ENCODE measurements at places on chromosomes 13 and 19.

DNA sequence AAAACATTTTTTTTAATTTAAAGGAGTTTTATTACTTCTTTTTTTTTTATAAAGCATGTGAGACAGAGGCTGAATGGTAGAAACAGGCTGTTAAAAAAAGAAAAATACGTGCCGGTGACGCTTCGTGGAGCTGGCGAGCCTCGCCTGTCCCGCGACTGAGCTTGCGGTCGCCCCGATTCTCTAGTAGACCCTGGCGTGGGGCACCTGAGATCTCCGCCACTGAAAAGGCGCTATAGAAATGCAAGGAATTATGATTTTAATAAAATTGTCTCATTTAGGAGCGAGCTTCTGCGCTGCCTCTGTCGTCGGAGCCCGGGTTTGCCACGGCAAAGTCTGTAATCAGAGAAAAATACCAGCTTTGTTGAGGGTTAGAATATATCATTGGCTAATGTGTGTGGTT, 18.4 kb downstream of the NFIX start:
- H3K4me1 ChIP-seq: peaks cover 10% of the 10 kb centered on the region
- peak overlapping the region; percentile 43 for H3K4me3 ChIP-seq
- no peaks in the 10 kb centered on the region for H3K36me3 ChIP-seq
- no peak for DNase-seq
- H3K27ac ChIP-seq: no peak overlapping the region

DNA sequence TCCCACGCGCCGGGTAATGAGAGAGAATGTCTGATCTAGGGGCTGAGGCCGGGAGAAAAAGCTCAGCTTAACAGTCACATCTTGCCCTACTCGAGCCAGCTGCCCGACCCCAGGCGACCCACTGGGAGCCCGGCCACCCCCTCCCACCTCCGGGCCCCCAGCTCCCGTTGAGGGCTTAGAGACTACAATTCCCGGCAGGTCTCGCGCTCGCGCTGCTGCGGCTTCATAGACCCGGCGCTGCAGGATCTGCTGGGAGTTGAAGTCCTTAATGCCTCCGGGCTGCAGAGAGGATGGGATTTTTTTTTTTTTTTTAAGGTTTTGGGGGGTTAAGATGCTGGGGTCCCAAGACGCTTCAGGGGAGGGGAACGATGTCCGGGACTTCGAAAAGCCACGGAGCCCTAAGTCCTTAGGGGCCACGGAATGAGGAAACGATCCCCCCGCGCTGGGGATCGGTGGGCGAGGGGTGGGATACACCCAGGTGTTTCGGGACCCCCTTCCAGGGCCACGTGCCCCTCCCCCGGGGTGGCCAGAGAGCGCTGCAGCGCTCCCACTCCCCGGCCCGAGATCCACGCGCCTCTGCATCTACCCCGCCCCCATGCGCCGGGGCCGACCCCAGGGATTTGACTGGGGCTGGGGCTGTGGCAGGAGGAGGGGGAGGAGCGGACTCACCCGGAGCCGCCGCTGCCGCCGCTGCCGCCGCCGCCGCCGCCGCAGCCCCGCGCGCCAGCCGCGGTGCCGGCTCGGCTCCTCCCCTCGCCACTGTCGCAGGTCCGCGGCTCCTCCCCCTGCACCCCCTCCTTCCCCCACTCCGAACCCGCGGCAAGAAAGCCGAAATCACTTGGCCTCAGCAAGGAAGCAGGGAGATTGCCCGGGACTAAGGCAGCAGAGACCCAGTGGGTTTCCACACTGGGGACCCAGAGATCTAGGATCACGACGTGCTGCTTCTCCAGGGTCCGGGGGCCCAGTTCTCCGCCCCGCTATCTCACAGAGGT, at the start of gene SYT3:
Gene SYT3 (minus strand): TSS at position 761 of the 992 bp plus-strand sequence. CDS start 2,470 bp downstream, outside the sequence.
- H3K27me3 ChIP-seq: peaks cover 38% of the 10 kb centered on the region
- no peak within 1 kb of the TSS for H3K27ac ChIP-seq
- H3K4me1 ChIP-seq: peaks cover 2% of the 10 kb centered on the region
- no peak for DNase-seq

- no peak overlapping the region for H3K4me3 ChIP-seq
- H3K4me1 ChIP-seq: no peaks in the 10 kb centered on the region
- H3K36me3 ChIP-seq: no peaks in the 10 kb centered on the region
- no peak for DNase-seq
Measured at GRCh38 chr13:92225861-92226260, 827.4 kb downstream of the GPC5 start.

DNA sequence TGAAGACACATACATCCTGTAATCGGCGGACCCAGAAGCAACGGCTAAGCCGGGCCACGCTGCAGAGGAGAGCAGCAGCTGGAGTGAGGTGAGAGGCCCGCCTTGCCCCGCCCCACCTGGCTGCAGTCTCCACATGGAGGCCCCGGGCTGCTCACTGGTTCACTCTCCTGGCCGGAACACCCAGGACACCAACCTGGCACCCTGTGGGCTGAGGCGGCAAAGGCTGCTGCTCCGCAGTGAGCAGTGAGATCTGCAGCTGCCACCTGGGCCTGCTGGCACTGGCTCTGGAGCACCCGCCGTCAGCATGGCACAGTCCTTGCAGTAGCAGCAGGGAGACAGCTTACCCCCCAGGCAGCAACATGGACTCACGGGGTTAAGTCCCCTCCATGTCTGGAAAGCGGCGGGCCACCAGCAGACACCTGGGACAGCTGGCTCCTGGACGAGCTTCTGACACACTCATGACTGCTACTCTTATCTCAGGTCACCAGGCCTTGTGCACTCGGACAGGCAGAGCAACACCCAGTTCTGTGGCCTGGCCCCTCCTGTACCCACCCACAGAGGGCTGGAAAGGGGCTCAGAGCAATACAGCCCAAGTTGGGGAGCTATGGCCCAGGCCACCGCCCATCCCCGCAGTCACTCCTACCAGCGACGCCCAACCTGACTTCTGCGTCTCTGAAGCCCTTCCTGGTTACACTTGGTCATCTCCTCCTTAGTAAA, 13.2 kb upstream of the KPTN start:
- no peak for DNase-seq
- no peak overlapping the region for H3K27ac ChIP-seq
- H3K36me3 ChIP-seq: peaks cover 16% of the 10 kb centered on the region
- H3K27me3 ChIP-seq: no peaks in the 10 kb centered on the region

DNA sequence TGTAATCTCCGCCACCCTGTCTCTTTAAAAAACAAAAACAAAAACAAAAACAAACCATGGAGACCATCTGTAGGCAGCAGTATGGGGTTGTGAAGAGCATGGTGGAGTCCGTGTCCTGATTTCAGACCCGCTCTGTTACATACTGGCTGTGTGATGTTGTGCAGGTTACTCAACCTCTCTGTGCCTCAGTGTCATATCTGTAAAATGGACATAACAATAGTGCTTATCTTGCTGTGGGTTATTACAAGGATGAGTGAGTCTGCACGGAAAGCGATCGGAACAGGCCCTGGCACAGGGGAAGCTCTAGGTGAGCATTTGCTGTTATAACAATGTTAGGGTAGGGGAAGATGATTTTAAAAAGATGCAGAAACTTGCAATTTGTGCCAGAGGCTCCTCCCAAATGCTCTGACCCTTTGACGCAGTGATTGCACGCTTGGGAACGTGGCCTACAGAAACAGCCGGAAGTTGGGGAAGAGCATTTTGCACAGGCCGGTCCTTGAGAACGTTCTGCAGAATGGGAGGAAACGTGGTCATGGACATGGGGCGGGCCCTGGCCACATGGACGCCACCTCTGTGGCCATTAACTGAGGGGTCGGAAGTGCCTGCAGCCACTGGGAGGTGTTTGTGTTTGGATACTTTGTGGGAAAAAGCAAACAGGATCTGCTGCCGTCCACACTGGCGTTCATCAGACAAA, 15.7 kb upstream of the SELENOW start:
- no peak overlapping the region for H3K4me3 ChIP-seq
- H3K27ac ChIP-seq: no peak overlapping the region

DNA sequence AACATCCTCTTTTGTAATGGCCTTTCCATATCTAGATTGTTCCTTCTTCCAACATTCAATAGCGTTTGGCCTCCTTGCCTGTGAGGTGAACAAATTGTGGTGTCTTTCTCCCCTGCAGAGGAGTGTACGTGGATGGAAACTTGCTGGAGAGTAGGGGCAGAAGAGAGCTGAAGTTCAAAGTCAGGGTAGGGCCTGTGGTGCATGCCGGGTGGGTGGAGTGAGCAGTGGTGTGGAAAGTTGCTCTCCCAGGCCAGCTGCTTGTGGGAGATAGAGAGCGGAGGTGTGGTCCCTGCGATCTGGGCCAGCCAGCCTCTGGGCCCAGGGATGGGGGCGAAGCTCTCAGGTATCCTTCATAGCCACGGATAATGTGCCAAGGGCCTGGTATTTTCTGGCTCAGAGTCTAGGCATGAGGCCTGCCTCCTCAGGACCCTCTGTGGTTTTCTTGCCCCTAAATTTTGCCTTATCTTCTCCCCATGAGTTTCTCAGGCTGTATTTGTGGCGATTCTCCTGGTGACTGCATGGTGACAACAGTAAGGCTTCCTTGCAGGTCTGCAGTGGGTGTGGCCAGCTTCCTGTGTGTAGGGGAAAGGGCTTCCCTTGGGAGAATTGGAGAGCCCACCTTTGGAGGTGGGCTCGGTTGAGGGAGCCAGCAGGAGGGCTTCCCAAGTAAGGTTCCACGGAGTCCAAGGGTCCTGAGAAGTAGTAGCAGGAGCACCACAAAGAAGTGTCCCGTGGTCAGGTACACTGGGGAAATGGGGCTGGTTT, 6.7 kb downstream of the RGCC start:
- H3K36me3 ChIP-seq: peaks cover 76% of the 10 kb centered on the region
- H3K4me3 ChIP-seq: peak overlapping the region; percentile 86
- no peaks in the 10 kb centered on the region for H3K27me3 ChIP-seq
- peaks cover 81% of the 10 kb centered on the region for H3K4me1 ChIP-seq

DNA sequence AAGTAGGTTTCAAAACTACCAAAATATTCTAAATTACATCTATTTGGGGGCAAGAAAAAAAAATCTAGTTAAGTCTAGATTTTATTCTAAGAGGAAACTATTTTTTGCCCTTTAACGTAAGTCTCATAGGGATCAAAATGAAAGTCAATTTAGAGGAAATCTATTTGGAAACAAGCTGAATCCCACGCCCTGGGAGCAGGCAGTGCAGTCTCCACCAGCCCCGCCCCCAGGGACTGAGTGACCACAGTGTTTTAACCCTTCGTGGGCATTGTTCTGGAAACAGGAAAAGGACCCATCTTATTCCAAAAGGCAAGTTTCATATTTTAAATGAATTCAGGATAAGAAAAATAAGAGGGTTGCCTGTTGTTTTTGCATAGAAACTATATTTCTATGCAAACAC, 209.7 kb downstream of the SPRY2 start:
- no peak for DNase-seq
- H3K27ac ChIP-seq: no peak overlapping the region
- H3K27me3 ChIP-seq: no peaks in the 10 kb centered on the region
- no peaks in the 10 kb centered on the region for H3K36me3 ChIP-seq

GRCh38 chr19:10644260-10645007, 9.7 kb upstream of the ILF3 start:
- peaks cover 21% of the 10 kb centered on the region for H3K36me3 ChIP-seq
- peak; percentile 69 for DNase-seq
- H3K4me1 ChIP-seq: peaks cover 20% of the 10 kb centered on the region
- H3K27ac ChIP-seq: peak overlapping the region; percentile 36
- no peak overlapping the region for H3K4me3 ChIP-seq

DNA sequence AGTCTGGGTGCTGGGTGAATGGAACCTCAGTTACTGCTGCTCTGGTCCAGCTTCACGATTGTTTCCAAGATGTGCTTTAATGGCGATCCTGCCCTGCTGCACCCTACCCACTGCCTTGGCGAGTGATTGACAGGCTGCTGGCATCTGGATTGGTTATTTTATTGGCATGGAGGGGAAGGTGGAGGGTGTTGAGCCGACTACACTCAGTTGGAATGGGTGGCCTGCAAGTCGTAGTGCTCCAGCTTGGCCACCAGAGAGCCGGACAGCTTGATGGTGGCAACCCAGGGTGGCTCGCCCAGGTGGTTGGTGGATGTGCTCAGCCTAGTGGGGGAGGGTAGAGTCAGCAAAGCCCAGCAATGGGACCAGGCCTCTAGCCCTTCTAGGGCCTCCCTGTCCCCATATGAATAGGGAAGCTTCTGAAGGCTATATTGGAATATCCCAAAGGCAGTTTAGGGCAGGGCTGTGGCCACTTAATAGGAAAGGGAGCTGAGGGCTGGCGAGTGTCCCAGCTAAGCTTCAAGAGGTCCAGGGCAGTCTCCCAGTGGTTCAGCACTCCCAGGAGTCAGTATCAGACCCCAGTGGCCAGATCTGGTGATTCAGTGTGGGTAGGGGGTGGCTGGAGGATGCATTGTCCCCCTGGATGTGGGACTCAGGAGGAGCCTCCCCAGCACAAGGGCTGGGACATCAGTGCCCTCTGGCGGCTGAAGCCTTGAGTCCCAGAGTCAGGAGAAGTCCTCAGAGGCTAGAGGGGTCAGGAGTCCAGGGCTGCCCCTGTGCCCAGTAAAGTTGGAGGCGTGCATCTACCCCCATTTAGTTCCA, 3.4 kb downstream of the GGN start:
- peaks cover 49% of the 10 kb centered on the region for H3K36me3 ChIP-seq
- DNase-seq: no peak
- no peak overlapping the region for H3K27ac ChIP-seq
- peaks cover 12% of the 10 kb centered on the region for H3K4me1 ChIP-seq
- H3K27me3 ChIP-seq: peaks cover 6% of the 10 kb centered on the region

- H3K4me3 ChIP-seq: no peak overlapping the region
- H3K27ac ChIP-seq: no peak overlapping the region
- H3K27me3 ChIP-seq: peaks cover 32% of the 10 kb centered on the region
- H3K36me3 ChIP-seq: no peaks in the 10 kb centered on the region
- DNase-seq: no peak
- no peaks in the 10 kb centered on the region for H3K4me1 ChIP-seq
Measured at GRCh38 chr13:25463496-25463895, 91.7 kb downstream of the ATP8A2 start.

DNA sequence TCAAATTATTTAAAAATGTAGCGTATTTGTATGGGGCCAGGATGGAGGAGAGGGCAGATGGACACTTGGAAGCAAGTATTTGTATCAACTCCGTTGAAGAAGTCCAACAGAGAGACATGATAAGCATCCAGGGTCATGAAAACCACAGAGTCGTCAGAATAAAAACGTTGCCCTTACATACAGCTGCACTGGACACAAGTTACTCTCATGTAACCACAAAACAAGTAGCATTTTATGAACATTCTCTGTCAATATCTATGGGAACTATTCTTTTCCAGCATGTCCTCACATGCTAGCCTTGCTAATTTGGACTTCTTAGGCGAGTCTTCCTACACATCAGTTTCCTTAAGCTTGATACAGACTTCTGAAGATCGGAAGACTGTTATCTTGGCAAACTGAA, 35.0 kb downstream of the EFNB2 start:
- no peak for DNase-seq
- peaks cover 46% of the 10 kb centered on the region for H3K27me3 ChIP-seq
- H3K36me3 ChIP-seq: no peaks in the 10 kb centered on the region
- no peak overlapping the region for H3K4me3 ChIP-seq
- no peak overlapping the region for H3K27ac ChIP-seq

- no peak overlapping the region for H3K4me3 ChIP-seq
- H3K4me1 ChIP-seq: no peaks in the 10 kb centered on the region
- no peak for DNase-seq
- H3K36me3 ChIP-seq: peaks cover 11% of the 10 kb centered on the region
Measured at GRCh38 chr19:2923510-2923909, 21.3 kb downstream of the ZNF77 start.

DNA sequence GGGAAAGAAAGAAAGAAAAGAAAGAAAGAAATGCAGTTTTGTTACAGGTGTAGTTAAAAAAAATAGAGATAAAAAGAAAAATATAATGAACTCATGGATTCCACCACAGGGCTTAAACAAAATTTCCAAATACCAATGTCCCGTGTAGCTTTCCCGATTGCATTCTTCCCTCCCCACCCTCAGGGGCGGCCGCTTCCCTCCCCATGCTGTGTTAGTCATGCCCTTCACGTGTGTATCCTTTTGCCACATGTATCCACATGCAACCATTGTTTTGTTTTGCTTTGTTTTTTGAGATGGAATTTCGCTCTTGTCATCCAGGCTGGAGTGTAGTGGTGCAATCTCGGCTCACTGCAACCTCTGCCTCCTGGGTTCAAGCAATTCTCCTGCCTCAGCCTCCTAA, 3.6 kb upstream of the KMT5C start:
- peaks cover 9% of the 10 kb centered on the region for H3K4me1 ChIP-seq
- H3K4me3 ChIP-seq: no peak overlapping the region
- DNase-seq: no peak
- peaks cover 15% of the 10 kb centered on the region for H3K27me3 ChIP-seq
